CD4-positive, alpha-beta T cell treated with Interleukin-4 for 4 hours (primary cell): ENCODE measurements at places on chromosomes 12 and 14.
A peak's percentile ranks its signal among the peaks of the same experiment; 100 is the strongest.

DNA sequence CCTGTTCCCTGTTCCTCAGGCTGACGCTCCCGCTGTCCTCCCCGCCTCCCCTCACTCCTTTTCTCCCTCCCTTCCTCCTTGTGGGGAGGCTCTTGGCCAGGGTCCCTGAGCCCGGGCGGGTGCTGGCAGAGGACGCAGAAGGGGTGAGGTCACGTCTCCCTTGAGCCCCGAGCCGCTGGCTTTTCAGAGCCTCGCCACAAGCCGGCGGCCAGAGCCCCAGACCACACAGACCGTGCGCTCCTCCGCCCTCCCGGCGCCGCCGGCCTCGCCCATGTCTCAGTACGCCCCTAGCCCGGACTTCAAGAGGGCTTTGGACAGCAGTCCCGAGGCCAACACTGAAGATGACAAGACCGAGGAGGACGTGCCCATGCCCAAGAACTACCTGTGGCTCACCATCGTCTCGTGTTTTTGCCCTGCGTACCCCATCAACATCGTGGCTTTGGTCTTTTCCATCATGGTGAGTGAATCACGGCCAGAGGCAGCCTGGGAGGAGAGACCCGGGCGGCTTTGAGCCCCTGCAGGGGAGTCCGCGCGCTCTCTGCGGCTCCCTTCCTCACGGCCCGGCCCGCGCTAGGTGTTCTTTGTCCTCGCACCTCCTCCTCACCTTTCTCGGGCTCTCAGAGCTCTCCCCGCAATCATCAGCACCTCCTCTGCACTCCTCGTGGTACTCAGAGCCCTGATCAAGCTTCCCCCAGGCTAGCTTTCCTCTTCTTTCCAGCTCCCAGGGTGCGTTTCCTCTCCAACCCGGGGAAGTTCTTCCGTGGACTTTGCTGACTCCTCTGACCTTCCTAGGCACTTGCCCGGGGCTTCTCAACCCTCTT lies at the start of gene TMEM233:
TSS of gene TMEM233 (plus strand) at position 197 of the 821 bp plus-strand sequence. CDS start at position 272, 75 bp downstream.
- DNase-seq: no peak

DNA sequence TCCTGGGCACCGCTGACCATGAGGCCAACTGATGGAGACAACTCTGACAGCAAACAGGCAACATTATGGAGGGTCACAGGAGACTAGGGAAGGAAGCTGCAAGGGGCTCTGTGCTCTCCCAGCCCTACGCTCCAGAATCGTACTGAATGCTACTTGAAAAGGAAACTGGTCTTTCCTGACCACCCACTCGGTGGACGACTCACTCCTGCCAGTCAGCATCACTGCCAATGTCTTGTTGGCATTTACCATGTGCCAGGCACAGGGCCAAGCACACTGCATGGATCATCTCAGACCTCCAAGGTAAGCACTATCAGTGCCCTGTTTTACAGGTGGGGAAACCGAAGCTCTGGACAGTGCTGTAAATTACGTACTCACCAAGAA lies 38.0 kb downstream of the CCDC85C start:
- DNase-seq: no peak

DNA sequence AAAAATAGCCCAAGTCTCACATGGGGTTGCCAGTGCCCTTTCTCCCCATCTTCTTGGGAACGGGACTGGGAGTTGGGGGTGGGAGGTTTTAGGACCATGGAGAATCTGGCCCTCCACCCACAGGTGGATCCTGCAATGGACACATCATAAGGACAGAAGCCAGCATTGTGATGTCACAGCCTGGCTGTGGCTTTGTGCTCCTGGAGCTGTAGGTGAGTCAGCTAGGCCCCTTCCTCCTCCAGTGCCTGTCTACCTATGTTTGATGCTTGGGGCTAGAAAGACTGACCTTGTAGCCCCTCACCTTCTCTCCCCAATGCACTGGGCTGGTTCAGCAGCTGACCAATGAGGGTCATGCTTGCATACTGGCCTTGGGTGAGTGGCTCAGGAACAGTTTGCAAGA lies at the start of gene CCDC197:
TSS of gene CCDC197 (plus strand) at position 220 of the 400 bp plus-strand sequence. CDS start 831 bp downstream, outside the sequence.
- DNase-seq: no peak

- DNase-seq: no peak
Observed at GRCh38 chr12:12683725-12684124, 12.3 kb downstream of the GPR19 start.

GRCh38 chr14:20603813-20604690 lies 12.9 kb upstream of the RNASE12 start:
- DNase-seq: no peak

GRCh38 chr14:99234961-99235571 lies 36.9 kb downstream of the BCL11B start:
- DNase-seq: peak; percentile 79
